Adrenal gland (tissue), 19 donors: ENCODE measurements at places on chromosomes 3 and 15. TPM values are rescaled to one million over a fixed set of nuclear protein-coding genes. Genes with fewer than 3 reads are reported as not detected.

GRCh38 chr3:27577504-27577903 is 93.3 kb upstream of the SLC4A7 start:
- DNase-seq, result no peak

GRCh38 chr15:55774113-55774970 is 31.4 kb upstream of the PRTG start:
- peak; percentile 17 for DNase-seq

Gene FOXL2
- 11.2 TPM for total RNA-seq

- peak; percentile 33 for DNase-seq
Measured at GRCh38 chr15:75731248-75732151, 18.9 kb upstream of the CSPG4 start.

Gene VPS8
- 42.8 TPM for total RNA-seq

DNA sequence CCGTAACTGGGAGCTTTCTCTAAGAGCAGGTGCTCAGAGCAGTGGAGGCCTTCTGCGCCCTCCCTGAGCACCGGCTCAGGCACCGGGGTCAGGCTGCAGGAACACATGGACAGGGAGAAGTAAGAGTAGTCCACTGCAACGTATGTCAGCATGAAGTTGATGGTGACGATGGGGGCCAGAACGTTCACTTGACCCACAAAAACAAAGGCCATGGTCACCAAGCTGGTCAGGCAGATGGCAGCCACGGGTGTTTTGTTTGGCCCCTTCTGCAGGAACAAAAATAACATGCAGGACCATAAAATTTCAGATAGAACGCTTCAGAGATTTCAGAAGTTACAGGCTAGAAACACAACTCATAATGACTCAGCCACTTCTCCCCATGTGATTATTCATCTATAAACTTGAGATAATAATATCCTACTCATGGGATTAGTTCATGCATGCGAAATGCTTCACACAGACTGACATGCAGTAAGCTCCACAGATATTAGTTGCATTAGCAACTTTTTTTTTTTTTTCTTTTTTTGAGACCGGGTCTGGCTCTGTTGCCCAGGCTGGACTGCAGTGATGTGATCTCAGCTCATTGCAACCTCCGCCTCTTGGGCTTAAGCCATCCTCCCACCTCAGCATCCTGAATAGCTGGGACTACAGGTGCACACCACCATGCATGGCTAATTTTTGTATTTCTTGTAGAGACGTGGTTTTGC is 52.2 kb upstream of the HEG1 start:
- no peak for DNase-seq

DNA sequence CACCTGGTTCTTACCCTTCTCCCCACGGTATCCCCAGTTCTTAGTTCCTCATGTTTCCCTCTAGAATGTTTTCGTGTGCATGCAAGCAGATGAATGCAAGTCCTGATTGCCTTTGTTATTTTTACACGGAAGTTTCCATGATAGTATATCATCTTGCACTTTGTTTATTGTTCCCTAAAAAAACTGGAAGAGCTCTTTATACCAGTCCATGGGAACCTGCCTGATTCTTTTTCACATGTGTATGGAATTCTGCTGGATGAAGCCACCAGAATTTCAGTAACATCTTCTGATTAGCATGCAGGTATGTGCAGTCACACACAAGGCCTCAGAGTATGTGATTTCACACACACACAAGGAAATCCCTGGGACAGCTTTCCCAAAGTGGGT is 16.0 kb upstream of the LRRK1 start:
- no peak for DNase-seq

Gene SEC22C
- 44.5 TPM for total RNA-seq

Gene CHRNA5
- 1.3 TPM for total RNA-seq

Gene TRMT10C
- total RNA-seq, result 28.9 TPM

- DNase-seq, result no peak
Measured at GRCh38 chr3:104781112-104781511, 585.6 kb upstream of the ALCAM start.

DNA sequence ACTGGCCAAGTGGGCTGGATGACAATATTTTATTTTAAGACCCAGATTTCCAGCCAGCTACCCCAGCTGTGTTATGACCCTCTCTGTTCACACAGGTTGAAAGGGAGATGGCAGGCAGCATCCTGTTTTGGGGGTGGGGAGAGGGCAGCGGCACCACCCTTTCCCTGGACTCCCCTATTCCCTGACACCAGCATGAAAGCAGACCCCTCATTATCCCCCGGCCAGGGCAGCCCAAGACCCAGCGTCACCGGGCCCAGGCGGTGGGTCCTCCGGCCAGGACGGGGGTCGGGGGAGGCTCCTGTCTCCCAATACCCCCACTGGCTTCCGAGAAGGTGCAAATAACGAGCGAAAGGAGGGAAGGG is 127.6 kb upstream of the MEF2A start:
- no peak for DNase-seq

GRCh38 chr3:127738192-127738840 is 65.6 kb downstream of the ABTB1 start:
- no peak for DNase-seq
